Stimulated activated CD8-positive, alpha-beta memory T cell treated with anti-CD3 and anti-CD28 coated beads, Interleukin-7, amount 100 ng/mL, for 1 hour (primary cell): ENCODE measurements at places on chromosomes 7 and 10.

DNA sequence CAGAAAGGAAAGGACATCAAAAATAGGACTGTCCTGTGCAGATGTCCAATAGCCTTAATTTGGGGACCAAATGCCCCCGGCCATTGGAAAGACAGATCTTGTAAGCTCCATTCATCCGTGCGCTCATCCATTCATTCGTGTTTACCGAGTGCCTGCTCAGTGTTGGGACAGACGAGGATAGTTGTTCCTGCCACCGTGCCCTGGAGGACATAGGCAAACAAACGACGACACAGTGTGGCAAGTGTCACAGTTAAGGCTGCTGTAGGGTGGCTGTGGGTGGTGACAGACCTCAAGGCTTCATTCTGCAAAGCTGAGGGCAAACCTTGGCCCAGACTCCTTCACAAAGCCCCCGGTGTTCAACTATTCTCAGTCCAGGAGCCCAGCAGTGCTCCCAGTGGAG, 27.6 kb downstream of the MKI67 start:
- DNase-seq = no peak

DNA sequence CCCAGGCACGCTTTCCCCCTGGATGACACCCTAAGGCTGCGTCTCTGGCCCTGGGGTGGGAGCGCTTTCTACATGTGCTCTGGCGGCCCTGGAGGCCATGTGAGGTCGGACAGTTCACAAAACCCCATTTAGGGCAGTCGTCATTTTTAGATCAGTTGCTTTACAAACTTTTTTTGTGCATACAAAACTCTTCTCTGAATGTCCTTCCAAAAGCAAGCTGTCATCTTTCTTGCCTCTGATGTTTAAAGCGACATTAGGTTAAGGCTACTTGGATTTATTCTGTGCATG, 5.9 kb downstream of the MAFK start:
- no peak for DNase-seq

GRCh38 chr7:101586906-101587677, 42.0 kb downstream of the MYL10 start:
- no peak for DNase-seq

DNA sequence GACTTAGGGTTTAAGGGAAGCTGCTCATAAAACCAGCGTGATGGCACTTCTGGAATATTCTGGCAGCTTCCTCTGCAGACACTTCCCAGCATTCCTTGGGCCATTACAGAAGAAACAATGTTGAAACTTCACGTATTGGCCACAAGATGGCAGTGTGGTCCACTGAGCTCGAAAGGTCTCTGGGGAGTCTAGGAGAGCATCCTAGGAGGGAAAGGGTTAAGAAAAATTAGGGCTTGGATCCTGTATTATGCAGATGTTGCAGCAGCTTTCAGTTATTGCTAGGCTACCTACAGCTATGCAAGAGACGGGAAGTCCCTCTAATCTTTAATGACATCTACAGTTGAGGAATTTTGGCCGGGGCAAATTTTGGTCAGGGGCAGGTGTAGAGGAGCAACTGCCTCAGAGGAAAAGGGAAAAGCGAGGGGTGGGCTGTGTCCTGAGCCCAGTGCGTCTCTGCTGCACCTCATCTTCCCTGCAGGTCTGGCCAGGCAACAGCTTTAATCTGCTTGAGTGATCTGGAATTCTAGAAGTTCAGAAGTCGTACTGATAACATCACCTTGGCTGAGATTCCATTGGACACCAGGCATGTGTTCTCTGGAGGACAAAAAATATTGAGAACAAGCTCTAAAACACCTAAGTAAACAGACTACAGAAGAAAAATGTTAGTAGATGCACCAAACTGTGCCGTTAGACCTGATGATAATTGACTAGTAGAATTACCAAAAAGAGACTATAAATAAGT, 220.8 kb upstream of the PRSS58 start:
- no peak for DNase-seq

DNA sequence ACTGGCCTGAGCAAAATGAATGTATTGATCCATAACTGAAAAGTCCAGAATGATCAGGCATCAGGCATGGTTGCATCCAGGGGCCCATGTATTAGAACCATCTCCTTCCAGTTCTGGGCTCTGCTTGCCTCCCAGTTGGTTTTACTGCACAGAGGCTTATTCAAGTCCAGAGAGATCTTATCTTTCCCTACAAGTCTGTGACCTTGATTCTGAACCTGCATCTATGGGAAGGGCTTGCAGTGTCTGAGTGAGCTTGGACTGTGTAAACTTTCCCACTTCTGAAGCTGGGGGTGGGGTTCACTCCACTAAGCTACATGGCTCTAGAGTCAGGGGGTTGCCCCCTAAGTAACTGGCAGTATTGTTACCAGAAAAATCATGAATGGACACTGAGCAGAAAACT, 136.2 kb downstream of the TCF7L2 start:
- DNase-seq = no peak

DNA sequence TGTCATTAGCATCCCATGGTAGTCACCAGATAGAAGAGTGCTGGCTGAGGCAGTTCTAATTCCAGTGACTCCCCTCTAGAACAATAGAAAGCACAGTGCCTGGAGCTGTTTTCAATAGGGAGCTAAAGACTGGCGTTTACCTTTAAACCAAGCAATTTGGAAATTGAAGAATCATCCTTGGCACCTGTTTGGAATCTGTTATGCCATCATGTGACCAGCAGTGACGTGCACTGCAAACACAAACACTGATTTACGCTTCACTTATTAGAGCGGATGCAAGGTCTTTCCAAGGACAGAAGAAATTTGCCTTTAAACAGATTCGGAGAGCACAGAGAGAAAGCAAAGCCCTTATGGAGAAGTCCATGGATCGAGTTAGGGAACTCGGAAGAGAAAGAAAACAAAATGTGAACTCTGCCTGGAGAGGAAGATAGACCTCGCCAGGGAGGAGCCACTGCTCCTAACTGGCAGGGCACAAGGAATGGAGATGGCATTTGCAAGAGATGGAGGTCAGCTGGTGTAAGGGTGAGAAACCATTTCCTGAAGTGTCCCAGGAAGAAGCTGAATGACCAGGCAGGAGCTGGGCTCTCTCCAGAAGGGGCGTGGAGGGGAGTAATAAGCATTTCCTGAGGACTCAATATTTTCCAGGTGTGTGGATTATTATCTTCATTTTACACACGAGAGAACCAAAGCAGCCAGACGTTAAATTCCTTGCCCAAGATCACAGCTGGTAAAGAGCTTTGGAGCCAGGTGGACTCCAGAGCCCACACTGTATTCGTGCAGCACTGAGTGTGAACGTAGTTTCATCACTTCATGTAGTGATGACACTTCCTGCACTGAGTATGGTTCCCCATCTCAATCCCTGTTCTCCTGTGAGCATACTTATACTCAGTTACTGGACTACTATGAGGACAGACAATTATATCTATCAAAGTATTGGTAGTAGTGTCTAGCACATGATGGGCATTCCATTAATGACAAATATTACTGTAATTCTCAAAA, 97.7 kb downstream of the CUBN start:
- no peak for DNase-seq

GRCh38 chr7:2760098-2760889, 72.3 kb downstream of the AMZ1 start:
- no peak for DNase-seq

DNA sequence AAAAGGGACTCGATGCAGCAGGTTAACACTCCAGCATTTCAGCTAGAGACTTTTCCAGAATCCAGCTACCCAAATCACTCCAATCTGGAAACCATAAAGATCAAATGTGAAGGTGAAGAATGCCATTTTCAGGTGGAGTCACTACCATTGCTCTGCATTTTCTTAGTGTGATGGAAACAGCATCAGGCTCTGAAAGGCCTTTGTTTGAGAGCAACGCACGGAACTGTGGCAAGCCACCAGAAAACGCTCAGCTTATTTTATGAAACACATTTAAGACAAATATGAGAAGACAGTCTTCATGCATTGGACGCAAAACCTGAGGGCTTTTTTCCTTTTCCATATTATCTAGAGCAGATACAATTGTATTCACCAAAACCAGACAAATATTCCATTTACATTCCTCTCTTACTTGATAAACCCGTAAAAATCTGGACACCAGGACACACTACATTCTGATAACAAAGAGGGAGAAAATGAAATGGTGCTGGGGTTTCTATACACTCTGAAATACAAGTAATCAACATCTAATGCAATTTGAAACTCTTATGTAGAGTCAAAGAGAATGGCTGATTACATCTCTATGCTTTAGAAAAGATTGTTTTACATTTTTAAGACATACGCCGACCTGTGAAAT, 99.1 kb downstream of the NRP1 start:
- no peak for DNase-seq

DNA sequence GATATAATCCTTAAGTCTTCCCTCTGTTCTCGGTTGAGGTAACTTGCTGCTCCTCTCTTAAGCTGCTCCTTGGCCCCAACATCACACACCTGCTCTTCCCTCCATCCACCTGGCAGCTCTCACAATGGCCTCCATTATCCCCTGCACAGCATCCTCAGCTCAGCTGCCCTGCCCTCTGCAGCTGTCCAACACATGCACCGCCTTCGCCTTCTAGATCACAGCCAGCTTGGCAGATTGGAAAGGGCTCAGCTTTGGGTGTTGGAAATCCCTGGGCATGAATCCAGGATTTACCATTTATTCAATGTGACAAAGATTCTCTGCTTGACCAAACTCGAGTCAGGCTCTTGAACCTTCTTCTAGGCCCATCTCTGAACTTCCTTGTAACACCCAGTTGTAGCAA, 20.6 kb downstream of the RGR start:
- no peak for DNase-seq

DNA sequence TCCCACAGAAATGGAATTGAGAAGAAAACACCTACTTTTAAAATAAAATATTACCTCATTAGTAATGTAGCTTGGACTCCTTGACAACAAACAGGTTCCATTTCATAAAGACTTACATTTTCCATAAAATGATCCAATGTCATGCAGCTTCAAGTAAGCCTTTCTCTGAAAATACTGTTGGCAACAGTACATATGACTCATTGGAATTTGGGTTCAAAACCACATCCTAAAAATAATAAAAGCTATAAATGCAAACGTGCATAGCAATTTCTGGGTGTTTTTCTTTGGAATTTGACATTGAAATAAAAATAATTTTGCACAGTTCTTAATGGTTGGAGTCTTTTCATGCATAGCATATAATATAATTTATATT, 47.9 kb downstream of the FHIP2A start:
- no peak for DNase-seq

DNA sequence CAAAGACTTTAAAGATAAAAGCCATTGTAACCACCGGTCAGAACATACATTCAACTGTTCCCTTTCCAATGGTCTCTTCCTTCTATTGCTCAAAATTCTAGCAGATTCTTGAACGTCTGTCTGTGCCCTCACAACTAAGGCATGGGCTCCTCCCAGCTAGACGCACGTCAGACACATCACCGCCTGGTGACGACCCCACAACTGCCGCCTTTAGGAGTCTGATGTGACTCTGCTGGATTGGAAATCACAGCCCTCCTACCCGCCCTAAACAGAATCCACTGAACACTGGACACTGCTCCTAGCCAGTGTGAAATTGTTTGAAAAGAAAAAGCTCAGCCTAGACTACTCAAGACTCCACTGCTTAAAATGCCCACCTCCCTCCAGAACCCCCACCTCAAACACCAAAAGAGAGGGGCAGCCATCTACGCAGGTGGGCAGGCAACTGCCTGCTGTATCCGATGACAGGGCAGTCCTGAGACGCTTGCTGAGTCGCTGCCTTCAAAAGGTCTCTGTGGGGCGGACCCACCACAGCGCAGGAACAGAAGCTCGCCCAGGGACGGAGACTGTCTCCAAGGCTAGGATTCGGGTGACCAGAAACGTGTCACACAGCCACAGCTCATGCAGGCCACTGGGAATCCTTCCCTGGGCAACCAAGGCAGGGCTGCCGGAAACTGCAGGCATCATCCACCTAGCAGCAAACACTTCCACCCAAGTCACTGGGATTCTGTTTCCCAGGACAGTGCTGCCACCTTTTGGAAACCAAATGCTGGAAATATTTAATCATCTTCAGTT, 34.7 kb downstream of the GSDME start:
- DNase-seq = no peak

DNA sequence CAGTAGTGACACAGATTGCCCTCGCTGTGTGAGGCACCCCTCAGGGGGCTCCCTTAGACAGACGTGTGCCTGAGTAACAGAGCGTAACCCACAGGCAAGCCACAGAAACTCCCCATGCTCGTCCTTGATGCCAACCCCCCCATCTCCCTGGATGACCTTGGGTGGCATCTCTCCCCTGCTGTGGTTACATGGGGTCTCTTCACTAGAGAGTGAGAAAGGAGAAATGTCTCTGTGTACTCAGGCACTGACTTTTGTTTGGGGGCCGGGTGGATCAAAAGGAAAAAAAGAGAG, 1.1 kb upstream of the ASB10 start:
- no peak for DNase-seq

GRCh38 chr7:16526742-16527540, at the start of gene LRRC72:
TSS of gene LRRC72 (plus strand) at chr7:16526825. CDS start at chr7:16526953, 128 bp downstream.
- DNase-seq = no peak

GRCh38 chr10:44427479-44427878, 42.6 kb upstream of the CXCL12 start:
- DNase-seq = no peak

DNA sequence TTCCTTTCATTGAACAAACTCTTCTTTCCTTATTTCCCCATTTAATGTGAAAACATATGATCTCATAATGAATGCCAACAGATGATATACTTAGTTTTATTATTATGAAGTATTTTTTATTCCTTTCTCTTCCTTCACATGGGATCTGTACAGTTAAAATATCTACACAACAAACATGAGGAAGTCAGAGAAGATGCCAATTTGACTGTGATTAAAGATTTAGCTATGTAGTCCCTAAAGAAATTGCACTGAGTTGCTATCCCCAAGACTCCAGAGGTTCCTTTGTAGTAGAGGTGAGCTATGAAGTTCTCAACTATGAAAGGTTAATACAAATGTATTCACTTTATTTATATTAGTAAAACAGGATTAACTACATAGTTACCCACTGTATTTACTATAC, 60.6 kb upstream of the LRRN3 start:
- no peak for DNase-seq

DNA sequence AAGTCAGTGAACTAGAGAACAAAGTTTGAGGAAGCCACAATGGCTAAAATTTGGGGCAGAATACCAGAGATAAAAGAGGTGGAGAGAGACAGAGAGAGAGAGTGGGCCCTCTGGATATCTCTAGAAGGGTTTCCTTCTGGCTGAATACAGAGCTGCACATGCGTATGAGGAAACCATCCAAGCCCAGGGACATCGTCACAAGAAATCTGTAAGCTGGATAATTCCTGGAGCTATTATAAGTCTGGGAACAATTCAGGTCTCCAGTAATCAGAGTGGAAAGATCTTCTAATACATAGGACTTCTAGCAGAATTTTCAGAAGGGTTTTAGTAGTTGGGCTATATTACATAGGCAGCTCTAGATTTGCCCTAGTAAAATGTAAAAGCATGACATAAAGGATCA, 415.7 kb upstream of the MTPN start:
- DNase-seq = no peak

- DNase-seq = no peak
Measured at GRCh38 chr7:47074702-47075153, 507.2 kb downstream of the TNS3 start.

GRCh38 chr10:69757553-69758309, 44.0 kb upstream of the COL13A1 start:
- DNase-seq = no peak
